Motor neuron (in vitro differentiated cells): ENCODE measurements at places on chromosomes 13 and 19.

GRCh38 chr19:38915329-38916321, 3.6 kb upstream of the CCER2 start:
- ATAC-seq, result no peak

DNA sequence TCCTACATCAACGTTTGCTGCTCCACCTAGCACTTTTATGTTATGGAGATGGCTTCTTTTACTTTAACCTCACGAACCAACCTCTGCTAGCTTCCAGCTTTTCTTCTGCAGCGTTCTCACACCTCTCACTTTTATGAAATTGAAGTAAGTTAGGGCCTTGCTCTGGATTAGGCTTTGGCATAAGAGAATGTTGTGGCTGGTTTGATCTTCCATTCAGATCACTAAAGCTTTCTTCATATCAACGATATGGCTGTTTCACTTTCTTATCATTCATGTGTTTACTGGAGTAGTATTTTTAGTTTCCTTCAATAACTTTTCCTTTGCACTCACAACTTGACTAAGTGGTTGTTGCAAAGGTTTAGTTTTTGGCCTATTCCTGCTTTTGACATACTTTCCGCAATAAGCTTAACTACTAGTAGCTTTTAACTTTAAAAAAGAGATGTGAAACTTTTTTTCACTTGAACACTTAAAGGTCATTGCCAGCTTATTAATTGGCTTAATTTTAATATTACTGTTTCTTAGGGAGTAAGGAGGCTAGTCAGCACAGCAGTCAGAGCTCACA, 60.0 kb upstream of the SPRY2 start:
- ATAC-seq, result no peak

DNA sequence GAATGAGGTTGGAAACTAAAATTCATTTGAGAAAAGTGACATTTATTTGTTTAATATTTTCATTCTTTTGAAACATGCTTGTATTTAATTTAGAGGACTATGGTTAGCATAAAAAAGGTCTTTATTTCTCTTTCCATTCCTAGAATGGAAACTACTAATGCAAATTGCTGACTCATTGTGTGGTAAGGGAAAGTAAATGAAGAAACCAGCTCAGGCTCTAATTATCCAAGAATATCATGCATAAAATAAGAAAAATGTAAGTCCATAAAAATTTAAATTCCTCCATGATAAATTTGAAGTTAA, 777.0 kb upstream of the SLITRK1 start:
- no peak for ATAC-seq

GRCh38 chr13:41029629-41030028, 10.5 kb upstream of the ELF1 start:
- no peak for ATAC-seq

DNA sequence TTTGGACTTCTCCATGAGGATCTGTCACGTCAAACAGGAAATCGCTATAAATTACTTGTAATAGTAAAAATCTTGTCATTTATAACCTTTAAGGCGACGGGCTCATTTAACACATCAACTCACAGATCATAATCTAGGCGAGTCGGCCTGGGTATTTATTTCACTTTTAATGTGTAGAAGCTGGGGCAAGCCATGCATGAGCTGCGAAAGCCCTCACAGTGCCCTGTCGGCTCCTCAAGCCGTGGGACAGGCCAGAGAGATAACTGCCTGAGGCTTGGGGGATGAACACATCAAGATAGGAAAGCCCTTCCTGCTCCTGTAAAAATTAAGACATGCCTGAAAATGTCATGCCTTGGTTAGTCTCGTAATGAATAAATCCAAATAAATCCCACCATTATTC, 30.8 kb downstream of the SOX1 start:
- no peak for ATAC-seq

DNA sequence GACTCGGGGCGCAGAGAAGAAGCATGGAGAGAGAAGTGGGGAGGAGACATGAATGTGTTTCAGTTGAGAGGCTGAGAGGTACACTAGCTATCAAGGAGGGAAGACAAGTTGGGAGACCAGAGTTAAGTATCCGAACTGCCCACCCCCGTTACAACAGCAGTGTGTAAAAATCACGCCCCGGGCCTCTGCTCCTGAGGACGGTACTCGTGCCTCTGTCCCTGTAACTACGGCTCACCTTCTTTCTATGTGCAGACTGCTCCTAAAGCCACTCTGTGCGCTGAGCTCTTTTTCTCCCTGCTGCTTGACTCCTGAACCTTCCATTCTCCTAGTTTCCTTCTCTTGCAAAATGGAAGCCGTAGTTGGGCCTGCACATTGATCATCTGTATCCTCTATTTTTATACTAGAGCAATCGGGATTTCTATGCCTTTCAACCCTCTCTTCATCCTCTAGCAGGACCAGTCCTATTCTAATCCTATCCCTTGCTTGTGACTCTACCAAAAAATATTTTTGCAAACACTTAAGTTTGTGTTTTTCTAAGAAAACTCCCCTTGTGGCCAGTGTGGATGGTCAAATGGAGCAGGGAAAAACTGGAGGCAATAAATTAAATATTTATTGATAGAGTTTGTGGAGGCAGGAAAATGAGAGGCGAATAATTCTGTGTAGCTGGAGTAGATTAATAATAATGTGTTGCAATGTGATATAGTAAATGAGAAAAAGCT, 569 bp downstream of the POLR1D start:
- peak; percentile 0 for ATAC-seq

- ATAC-seq, result no peak
Observed at GRCh38 chr13:37114250-37114649, 8.8 kb upstream of the CSNK1A1L start.

GRCh38 chr19:10582091-10582490, 5.0 kb downstream of the AP1M2 start:
- no peak for ATAC-seq

- ATAC-seq, result no peak
Observed at GRCh38 chr13:92682832-92683517, 543.6 kb upstream of the GPC6 start.

DNA sequence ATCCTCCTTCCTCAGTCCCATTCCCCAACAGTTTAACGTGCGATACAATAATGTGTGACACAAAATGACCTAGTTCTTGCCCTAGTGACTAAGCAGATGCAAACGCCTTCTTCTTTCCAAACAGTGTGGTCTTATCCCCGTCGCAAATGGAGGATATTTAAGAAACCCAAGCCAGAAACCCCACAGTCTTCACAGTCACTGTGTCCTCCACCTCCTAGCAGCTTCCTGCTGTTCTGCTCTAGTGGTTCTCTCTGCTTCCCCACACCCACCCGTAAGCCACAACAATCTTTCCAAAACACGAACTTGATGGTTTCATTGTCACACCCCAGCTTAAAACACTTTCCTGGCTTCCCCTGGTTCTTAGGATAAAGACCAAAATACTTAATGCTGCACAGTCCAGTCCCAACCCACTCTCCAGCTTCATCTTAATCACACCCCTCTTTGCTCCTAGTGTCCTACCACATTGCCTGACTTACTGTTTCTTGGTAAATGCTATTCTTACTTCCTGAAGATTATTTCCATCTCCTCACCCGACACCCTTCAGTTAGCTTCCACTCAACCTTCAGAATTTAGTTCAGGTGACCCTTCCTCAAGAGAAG, 32.3 kb downstream of the ITM2B start:
- no peak for ATAC-seq

GRCh38 chr19:39401549-39402345, 4.9 kb upstream of the ZFP36 start:
- no peak for ATAC-seq

DNA sequence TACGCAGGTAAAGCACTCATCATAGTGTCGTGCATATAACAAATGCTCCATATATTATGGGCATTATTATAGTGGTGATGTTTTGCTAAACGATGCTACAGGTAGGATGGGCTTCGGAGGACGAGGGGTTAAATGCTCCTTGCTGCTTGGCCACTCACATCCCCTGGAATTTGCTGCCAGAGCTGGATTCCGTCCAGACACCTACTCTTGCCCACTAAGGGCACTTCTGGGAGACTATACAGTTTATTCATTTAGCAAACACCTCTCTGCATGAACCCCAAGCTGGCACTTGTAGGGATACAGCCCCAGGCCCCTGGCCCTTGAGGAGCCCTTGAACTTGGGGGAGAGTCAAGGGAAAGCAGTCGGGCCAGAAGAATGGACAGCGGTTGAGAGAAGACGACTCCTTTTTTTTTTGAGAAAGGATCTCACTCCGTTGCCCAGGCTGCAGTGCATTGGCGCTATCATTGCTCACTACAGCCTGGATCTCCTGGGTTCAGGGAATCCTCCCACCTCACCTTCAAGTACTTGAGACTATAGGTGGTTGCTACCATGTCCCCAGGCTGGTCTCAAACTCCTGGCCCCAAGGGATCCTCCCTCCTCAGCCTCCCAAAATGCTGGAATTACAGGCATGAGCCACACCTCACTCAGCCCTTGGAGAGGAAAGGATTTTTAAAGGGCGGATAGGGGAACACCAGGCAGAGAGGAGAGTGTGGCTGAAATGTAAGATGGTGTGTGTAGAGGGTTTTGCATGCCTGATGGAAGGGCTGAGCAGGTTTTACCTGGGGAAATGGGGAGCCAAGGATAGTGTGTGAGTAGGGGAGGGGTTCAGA, 1.1 kb upstream of the MRPL34 start:
- no peak for ATAC-seq

DNA sequence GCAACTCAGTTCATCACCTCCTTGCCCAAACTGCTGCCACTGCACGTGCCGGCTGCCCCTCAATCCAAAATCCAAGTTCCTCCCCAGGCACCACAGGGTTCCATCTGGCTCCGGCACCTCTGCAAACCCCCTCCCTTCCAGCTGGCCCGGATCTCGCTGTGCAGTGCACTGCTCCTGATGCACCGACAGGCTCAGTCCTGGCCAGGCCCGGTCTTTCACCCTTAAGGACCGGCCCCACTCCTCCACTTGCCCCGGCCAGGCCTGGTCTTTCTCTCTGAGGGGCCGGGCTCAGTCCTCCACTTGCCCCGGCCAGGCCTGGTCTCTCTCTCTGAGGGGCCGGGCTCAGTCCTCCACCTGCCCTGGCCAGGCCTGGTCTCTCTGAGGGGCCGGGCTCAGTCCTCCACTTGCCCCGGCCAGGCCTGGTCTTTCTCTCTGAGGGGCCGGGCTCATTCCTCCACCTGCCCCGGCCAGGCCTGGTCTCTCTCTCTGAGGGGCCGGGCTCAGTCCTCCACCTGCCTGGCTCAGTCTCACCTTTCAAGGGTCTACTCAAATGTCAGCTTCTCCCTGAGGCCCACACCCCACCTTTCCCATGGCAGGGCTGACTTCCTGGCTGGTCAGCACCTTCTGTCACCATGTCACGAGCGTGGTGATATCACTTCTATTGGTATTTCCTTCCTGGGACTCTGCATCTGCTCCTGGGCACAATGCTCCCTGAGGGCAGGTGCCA, 6.9 kb downstream of the ZNF787 start:
- no peak for ATAC-seq

DNA sequence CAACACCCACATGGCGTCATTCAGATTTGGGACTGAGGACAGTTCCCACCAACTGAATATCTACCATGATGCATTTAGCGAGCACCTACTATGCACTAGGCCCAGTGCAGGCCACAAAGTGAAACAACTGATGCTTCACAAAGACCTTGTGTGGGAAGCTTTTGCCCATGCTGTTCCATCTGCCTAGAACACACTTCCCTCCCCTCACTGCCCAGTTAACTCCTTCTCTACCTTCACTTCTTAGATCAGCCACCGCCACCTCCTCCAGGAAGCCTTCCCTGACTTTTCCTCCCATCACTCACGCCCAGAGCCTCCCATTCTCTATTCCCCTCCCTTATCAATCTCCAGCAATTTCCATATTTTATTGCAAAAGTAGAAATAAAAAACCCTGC, 25.7 kb downstream of the PTPRS start:
- ATAC-seq, result no peak

GRCh38 chr19:45163751-45164460, 3.1 kb upstream of the NKPD1 start:
- no peak for ATAC-seq

DNA sequence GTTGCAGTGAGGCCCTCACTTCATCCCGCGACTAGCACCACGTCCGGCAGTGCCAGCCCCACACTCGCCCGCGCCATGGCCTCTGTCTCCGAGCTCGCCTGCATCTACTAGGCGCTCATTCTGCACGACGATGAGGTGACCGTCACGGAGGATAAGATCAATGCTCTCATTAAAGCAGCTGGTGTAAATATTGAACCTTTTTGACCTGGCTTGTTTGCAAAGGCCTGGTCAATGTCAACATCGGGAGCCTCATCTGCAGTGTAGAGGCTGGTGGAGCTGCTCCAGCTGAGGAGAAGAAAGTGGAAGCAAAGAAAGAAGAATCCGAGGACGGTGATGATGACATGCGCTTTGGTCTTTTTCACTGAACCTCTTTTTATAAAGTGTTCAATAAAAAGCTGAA, 48.6 kb downstream of the NLRP12 start:
- ATAC-seq, result no peak

DNA sequence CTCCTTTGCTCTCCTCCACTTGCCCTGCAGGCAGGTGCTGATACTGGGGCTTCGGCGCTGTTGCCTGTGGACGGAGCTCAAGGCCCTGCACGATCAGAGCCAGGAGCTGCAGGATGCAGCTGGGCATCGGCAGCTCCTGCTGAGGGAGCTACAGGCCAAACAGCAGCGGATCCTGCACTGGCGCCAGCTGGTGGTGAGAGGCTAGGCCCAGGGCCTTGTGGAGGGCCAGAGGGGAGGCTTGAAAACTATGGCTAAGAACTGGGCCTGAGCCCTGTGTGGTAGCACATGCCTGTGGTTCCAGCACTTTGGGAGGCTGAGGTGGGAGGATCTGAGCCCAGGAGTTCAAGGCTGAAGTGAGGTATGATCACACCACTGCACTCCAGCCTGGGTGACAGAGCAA, 6.3 kb downstream of the HAUS5 start:
- no peak for ATAC-seq

GRCh38 chr19:53088091-53088490, 15.1 kb downstream of the ZNF160 start:
- no peak for ATAC-seq

- no peak for ATAC-seq
Observed at GRCh38 chr13:53941588-53942190, 913.1 kb downstream of the OLFM4 start.

GRCh38 chr13:33348366-33348765, 62.8 kb upstream of the STARD13 start:
- ATAC-seq, result no peak

DNA sequence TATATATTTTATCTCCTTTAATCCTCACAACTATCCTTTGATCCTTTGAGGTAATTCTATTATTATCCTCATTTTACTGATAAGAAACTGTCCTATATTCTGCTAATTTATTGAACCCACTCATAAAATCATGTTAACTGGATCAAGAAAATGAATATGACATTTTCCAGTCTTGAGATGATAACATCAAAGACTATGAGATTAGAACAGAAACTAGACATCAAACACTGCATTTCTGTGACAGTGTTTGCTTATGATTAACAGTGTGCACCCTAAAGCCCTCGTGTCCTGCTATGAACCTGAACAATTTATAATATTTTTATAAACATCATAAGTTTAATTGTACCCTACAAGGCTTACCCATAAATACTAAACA, 96.3 kb downstream of the TBC1D4 start:
- ATAC-seq, result no peak
